ENCODE measurements at places on chromosomes 3 and 15.

- no peak for DNase-seq
Observed at GRCh38 chr15:64895285-64896065, 16.2 kb upstream of the ANKDD1A start.

GRCh38 chr15:29086001-29086400 lies 183.6 kb downstream of the NSMCE3 start:
- no peak for DNase-seq

- DNase-seq = no peak
Observed at GRCh38 chr3:42151596-42152168, 60.5 kb downstream of the TRAK1 start.

DNA sequence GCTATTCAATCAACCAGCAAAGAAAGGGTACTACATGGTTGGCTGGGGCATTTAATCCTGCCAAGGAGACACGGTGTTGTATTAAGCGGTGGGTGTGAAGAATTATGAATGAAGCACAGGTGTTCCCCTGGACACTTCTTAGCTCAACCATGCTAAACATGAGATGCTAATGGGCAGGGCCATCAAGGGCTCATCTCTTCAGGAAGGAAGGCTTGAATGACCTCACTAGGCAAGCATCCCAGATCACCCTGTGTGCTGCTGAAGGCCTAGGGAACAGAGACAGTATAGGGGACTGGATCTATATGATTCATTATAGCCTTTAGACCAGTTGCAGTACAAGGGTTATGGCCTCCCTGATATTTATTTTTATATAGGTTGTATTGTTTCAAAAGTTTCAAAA lies 221.3 kb upstream of the SLCO3A1 start:
- no peak for DNase-seq

DNA sequence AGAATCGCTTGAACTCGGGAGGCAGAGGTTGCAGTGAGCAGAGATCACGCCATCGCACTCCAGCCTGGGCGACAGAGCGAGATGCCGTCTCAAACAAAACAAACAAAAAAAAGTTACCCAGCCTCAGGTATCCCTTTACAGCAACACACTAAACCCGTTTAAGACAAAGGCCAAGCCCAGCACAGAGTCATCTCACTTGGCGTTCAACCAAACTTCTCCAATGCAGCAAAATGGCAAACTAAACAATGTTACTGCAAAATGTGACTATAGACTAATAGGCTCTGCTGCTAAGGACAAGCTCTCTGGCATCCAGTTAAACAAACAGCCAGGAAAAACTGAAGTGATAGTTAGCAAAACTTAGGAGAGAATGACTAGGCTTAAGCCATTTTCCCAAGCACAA lies 6.4 kb upstream of the FAM219B start:
- DNase-seq = peak; percentile 17

DNA sequence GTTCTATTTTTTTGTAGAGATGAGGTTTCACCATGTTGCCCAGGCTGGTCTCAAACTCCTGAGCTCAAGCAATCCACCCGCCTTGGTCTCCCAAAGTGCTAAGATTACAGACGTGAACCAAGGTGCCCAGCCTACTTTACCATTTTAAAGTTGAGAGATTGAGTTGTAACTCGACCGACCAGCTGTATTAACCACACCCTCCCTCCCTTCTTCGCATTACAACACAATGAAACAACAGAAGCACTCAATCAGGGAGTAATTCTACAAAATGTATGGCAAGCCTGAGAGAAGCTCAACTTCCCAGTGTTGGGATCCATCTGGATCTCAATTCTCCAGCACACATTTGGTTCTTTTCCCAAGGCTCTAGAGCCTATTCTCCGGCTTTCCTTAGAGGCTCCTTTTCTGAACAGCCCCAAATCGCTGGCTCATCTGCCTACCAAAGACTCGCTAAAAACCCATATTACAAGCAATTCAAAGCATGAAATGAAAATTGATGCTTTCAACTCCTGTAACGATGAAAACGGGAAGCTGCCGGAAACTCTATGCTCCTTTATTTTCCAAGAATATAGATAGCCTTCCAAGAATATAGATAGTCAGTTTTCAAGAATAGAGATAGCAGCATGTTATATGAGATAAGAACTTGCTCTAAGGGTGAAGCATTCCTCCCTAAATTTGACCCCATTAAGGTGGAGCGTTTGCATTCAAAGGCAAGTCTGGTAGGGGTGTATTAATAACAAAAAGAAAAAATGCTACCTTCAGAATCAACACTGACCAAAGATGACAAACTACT lies 450.9 kb downstream of the MAGI1 start:
- DNase-seq = no peak

DNA sequence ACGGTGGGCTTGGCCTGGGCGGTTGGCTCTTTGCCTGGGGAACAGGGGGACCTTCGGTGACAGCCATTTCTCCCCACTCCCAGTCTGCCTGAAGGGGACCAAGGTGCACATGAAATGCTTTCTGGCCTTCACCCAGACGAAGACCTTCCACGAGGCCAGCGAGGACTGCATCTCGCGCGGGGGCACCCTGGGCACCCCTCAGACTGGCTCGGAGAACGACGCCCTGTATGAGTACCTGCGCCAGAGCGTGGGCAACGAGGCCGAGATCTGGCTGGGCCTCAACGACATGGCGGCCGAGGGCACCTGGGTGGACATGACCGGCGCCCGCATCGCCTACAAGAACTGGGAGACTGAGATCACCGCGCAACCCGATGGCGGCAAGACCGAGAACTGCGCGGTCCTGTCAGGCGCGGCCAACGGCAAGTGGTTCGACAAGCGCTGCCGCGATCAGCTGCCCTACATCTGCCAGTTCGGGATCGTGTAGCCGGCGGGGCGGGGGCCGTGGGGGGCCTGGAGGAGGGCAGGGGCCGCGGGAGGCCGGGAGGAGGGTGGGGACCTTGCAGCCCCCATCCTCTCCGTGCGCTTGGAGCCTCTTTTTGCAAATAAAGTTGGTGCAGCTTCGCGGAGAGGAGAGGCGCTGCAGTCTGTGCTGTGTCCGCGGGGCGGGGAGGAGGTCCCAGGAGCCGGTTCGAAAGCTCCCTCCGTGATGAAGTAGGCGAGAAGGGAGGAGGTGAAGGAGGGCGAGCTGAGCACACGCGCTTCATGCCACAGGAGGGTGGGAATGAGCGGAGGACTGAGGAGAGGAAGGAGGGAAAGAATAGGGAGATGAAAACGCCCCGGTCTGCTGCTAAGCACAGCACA lies 9.6 kb downstream of the CLEC3B start:
- DNase-seq = peak; percentile 73

GRCh38 chr3:74501007-74501406 lies 113.5 kb downstream of the CNTN3 start:
- DNase-seq = no peak

DNA sequence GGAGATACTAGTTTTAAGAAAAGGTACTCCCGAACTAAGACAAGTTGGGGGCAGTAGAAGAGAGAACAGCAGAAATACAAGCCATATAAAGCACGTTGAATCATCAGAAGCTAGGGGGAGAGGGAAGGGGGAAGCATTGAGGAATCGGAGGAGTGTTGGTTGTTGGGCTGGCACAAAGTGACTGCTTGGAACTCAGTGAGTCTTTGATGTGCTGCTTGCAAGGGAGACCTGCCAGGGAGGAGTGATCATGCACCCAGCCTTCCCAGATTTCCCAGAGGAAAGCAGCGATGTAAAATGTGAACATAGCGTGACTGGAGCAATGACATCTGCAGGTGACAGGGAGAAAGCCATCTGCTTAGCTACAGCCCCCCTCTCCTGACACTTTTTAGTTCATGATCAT lies 192.4 kb upstream of the IL12A start:
- no peak for DNase-seq

DNA sequence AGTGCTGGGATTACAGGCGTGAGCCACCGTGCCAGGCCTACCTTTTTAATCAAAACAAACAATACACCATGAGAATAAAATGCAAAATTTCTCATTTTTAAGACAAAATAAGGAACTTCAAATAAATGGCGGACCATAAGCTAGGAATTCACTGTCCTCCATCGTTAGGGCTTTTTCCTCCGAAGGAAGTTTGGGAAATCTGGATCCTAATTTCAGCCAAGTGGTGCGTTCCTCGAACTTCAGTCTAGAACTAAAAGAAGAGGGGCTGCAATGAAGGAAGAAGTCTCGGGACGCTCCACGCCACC lies 260 bp downstream of the EXD1 start:
- DNase-seq = no peak

Measured in sciatic nerve (tissue), 2 donors.